Stimulated activated CD8-positive, alpha-beta memory T cell treated with anti-CD3 and anti-CD28 coated beads, Interleukin-4, amount 100 ng/mL, for 4 hours (primary cell): ENCODE measurements at places on chromosomes 5 and 9.

GRCh38 chr9:95808011-95808410 is 67.5 kb upstream of the ERCC6L2 start:
- DNase-seq: no peak

- no peak for DNase-seq
Measured at GRCh38 chr5:148830211-148830610, 3.8 kb downstream of the ADRB2 start.

DNA sequence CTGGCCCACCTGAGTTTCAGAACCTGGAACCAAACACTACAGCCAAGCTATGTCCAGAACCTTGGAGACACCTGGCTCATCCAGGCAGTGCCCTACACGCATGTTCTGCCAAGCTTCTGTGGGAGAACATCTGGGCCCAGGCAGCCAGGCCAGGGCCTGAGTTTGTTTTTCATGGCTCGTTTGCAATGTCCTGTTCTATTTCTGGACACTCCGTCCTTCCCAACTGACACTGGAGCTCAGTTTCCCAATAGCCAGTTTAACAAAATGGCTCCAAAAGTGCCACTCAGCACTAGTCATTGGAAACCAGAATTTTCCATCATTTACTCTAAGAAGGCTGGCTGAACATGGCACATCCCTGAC is 38.6 kb downstream of the SH3RF2 start:
- DNase-seq: no peak

DNA sequence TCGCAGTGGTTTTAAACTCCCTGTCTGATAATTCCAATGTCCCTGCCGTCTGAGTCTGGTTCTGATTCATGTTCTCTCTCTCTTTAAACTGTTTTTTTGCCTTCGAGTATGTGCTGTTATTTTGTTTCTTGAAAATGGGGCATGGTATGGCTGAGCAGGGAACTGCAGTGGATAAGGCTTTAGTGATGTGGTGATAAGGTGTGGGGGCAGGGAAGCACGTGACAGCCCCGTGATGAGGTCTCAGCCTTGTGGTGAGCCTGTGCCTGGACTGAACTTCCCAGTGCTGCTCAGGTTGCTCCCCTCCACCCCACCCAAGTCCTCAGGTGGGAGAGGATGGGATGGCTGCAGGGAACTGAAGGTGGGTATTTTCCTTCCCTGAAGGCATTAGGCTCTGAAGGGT is 5.5 kb upstream of the ZNF354B start:
- no peak for DNase-seq

- DNase-seq: peak; percentile 24
Measured at GRCh38 chr5:173331956-173332479, 3.8 kb upstream of the STC2 start.

- DNase-seq: no peak
Measured at GRCh38 chr9:137426018-137426681, 3.0 kb downstream of the NOXA1 start.

DNA sequence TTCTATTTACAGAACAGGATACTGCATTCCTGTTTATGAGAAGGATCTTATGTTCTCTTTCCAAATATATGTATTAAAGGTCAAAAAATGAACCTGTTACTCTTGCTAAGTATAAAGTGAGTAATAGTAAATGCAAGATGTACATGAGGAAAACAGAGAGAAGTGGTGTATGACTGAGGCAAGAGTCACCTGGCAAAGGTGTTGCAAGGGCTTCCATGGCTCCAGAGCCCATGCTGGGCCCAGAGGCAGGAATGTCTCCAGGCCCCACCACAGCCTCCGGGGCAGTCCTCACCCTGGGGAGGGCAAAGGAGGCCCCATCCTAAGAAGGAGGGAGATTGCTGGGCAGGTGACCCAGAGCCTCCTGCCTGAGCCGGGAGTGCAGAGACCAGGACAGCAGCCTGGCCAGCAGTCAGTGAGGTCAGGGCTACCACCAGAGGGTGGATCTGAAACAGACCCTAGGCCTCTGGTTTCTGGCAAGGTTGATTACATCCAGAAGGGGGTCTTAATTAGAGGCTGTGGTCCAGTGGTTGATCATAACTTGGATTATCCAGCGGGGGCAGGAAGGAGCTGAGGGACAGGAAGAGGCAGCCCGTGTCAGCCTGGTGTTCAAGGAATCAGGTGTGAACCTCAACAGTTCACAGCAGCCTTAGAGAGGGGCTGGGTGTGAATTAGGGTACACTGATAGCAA is 57.3 kb upstream of the CPLX2 start:
- no peak for DNase-seq

DNA sequence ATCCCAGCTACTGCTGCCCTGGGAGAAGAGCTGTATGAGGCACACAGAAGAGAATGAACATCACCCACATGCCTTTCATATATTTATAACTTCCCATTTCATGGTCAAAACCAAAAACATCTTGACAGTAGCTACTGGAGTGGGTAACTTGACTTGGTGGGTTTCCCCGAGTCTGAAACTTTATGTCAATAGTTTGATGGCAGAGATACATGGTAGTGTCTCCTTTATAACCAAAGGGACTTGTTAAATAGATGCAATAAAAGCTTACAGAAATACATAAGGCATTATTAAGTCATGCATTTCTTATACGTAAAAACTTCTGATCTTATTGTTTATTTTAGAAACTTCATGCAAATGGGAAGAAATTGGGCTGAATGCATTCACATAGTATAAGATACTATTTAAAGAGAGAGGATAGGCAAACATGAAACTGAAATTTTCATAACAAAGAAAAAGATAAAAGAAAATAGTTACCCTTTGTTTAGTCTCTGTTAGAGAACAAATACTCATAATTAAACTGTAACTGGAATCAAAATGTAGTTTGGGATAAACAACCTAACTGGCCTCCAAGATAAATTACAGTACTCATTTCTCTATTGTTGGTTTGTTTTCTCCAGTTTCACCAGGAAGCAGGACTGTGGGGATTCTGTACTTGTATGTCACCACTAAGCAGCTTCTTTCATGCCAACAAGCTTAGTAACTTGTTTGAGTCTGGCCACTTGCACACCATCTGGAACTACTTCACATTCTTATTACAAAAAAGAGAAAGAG is 459.3 kb upstream of the MEF2C start:
- no peak for DNase-seq

GRCh38 chr9:19630760-19631159 is 158.1 kb downstream of the SLC24A2 start:
- DNase-seq: no peak

DNA sequence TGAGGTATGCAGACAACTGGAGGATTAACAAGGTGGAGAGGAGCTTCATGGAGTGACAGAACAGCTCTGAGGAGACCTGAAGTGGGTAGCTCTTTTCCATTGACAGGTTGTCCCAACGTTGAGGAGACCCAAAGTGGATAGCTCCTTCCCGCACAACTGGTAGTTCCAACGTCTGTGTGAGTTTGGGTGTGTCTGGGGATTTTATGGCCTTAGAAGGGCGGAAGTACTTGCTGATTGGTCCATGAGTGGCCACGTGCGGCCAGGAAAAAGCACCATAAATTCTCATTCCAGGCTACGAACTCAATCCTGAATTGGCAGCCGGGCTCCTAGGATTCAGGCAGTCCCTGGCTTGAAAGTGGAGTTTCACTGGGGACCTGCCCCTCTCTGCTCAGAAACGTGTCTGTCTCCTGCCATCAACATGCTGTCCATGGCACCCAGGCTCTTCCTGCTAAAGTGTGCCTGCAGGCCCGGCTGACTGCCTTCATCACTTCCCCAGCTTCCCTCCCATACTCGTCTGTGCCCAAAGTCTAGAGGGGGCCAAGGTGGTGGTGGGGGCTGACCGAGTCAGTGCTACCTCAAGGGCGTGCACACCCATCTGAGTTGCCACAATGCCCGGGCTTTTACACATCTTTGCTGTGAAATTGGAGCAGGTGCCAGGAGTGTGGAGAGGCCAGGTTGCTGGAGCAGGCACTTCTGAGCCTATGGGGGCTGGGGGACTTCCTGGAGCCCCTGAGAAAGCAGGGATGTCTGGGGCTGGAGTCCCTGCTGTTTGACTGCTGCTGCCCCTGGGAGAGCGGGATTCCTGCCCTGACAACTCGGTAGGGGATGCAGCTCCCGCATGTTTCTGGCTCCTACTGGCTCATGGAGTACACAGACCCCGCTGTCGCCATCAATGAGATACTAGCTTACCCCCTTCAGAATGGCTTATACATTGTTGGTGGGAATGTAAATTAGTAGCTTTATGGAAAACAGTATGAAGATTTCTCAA is 2034.6 kb upstream of the ACO1 start:
- no peak for DNase-seq

DNA sequence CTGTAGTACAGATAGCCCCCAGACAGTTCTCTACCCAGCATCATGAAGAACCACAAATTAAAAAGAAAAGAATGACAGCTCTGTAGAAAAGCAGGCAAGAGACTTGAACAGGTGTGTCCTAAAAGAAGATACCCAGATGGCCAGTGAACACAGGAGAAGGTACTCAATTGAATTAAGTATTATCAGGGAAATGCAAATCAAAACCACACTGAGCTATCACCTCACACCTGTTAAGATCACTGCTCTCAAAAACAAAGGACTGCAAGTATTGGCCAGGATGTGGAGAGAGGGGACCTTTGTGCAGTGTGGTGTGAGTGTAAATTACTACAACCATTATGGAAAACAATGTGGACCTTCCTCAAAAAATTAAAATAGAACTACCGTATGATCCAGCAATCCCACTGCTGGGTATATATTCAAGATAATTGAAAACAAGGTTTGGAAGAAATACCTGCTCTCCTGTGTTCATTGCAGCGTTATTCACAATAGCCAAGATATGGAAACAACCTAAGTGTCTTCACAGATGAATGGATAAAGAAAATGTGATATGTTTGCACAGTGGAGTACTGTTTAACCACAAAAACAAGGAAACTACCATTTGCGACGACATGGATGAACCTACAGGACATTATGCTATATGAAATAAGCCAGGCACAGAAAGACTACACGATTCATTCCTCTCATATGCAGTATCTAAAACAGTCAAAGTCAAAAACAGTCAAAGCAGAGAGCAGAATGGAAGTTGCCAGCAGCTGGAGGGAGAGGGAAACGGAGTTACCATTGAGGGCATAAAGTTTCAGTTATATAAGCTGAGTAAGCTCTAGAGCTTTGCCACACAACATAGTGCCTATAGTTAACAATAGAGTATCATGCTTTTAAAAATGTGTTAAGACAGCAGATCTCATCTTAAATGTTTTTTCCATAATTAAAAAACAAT is 102.6 kb downstream of the WNK2 start:
- DNase-seq: no peak

DNA sequence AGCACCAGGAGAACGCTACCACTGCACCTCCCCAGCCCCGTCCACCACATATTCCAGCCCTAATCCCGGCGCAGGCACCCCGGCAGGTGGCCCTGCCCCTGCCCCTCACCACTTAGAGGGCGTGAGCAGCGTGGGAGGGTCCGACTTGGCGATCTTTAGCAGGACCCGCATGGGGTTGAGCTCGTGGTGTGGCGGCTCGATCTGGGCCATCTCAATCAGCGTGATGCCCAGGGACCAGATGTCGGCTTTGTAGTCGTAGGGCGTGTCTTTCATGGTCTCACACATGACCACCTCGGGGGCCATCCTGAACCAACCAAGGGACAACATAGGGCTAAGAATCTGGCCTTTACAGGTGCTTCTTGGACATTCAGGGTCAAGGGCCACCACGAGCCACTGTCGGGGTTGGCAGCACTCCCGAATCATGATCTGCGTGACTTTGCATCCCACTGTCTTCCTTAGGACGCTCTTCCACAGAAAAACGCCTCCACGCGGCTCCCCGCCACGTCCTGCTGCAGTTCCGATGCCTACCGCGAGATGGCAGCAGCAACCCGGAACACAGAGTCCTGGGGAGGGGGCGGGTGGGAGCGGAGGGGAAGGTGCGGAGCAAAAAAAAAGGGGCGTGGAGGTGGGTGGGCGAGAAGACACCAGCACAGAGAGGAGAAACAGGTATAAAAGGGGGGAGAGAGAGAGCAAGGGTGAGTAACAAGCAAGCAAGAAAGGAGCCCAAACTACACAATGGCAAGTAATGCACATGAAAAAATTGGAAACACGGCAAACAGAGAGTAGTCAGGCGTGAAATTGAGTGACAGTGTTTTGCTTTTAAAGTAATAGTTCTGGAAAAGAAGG is 81.3 kb downstream of the STK10 start:
- DNase-seq: peak; percentile 60

DNA sequence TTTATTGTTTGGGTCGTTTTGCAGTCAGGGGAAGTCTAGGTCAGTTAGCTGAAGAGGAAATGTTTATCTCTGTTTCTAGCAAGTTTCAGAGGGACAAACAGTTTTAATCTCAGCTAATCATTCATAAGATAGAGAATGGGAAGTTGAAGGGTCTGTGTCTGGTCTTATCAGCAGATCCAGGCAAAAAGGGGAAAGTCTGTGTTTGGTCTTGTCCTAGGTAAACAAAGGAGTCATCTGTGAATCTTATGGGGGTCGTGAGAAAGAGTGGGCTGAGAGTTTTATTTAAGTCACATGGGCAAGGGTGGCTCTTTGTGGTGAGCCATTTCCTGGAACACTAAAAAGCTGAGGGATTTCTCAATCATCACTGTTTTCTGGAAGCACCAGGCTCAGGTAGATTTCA is 5.6 kb upstream of the SNCAIP start:
- DNase-seq: no peak

GRCh38 chr5:78639791-78640190 is 8.8 kb downstream of the LHFPL2 start:
- no peak for DNase-seq

DNA sequence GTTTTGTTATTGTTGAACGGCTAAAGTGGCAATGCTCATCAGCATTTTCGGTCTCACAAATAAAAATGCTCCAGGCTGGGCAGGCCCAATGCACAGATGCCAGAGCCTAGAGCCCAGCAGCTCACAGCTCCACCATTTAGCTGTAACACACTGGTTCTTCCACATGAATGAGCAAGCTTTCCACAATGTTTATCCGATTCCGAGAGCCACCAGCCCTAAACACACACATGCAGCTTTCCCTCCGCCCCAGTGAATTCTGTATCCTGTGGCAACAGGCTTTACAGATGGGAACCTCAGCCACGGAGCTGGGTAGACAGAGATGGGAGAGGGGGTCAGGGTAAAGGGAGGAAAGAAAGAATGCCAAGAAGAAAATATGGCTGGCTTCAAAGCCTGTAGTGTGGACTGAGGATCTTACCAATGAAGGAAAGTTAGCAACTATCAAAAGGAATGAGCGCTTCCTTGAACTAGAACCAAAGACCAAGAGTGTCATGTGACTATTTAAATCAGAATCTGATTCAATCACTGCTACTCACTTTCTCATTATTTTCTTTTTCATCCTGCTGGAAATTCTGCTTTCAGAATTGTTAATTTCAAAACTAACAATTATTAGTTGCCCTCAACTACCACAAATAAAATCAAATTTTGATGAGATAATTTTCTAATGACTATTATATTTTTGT is 77.1 kb downstream of the MRPS27 start:
- no peak for DNase-seq

DNA sequence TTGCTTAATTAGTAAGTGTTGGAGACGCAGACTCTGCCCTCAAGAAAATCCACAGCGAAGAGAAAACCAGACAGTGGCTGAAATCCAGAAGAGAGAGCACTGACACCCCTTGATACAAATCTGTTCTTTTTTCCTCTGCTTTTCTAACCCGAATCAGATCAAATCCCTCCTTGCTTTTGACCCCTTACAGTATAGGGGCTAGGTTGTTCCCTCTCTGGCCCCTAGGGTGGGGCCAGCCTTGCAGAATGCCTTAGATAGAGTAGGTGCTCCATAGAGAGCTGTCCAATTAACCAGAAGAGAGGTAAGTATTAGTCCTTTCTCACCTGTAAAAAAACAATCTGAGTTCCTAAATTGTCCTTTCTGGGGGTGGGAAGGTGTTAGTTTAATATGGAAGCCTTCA is 10.1 kb downstream of the C1QTNF2 start:
- DNase-seq: no peak
